GM23248 (cell line): ENCODE measurements at places on chromosomes 7 and 10.

- DNase-seq: no peak
Measured at GRCh38 chr10:85311613-85312337, 983.4 kb downstream of the CCSER2 start.

DNA sequence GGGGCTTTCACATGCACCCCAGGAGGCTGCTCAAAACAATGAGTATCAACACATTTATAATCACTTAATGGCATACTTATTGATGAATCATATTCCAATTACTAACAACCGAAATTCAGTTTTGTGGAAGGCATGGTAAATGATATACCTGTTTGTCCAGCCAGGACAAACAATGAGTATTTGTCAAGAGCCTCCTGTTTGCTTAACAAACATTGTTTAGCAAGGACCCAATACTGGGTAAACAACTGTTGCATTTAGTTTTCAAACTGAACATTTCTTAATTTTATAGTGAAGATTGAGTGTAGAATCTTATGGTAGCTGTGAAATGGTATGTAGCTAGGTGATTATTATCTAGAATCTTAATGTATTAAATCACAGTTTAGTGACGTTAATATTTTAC lies 473.7 kb downstream of the ATRNL1 start:
- no peak for DNase-seq

- DNase-seq: no peak
Measured at GRCh38 chr10:81722399-81722798, 152.6 kb upstream of the NRG3 start.

GRCh38 chr7:116236020-116236630 lies 25.8 kb downstream of the TES start:
- peak; percentile 77 for DNase-seq

DNA sequence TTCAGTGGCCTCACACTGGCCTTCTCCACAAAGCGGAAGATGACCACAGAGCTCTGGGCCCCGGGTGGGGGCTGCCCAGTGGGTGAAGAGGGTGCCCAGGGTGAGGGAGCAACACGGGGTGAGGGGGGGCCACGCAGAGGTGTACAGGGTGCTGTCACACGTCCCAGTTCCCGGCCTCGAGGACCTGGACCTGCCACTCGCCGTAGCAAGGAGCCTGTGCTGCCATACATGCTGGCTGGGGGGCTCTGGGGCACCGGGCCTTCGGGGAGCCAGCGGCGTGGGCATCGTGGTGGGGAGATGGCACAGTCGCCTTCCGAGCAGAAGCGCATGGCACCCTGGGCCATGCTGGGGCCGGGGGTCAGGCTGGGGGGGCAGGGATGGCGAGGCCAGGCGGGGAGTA lies 1.9 kb downstream of the PSD start:
- no peak for DNase-seq

GRCh38 chr10:84008878-84009277 lies 130.4 kb upstream of the GHITM start:
- peak; percentile 27 for DNase-seq

DNA sequence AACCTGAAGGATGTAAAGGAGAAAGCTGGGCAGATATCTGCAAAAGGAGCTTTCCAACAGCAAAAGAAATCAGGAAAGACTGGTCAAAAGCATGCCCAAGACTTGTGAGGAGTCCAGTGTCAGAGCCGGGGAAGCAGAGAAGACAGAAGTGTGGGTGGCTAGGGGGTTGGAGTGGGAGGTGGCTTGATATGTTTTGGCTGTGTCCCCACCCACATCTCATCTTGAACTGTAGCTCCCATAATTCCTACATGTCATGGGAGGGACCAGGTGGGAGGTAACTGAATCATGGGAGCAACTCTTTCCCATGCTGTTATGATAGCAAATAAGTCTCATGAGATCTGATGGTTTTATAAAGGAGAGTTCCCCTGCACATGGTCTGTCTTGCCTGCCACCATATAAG lies 84.9 kb downstream of the INHBA start:
- no peak for DNase-seq

- DNase-seq: no peak
Measured at GRCh38 chr10:2145926-2146478, 408.7 kb upstream of the ADARB2 start.

GRCh38 chr10:61120805-61121204 lies 176.8 kb upstream of the RHOBTB1 start:
- DNase-seq: no peak

DNA sequence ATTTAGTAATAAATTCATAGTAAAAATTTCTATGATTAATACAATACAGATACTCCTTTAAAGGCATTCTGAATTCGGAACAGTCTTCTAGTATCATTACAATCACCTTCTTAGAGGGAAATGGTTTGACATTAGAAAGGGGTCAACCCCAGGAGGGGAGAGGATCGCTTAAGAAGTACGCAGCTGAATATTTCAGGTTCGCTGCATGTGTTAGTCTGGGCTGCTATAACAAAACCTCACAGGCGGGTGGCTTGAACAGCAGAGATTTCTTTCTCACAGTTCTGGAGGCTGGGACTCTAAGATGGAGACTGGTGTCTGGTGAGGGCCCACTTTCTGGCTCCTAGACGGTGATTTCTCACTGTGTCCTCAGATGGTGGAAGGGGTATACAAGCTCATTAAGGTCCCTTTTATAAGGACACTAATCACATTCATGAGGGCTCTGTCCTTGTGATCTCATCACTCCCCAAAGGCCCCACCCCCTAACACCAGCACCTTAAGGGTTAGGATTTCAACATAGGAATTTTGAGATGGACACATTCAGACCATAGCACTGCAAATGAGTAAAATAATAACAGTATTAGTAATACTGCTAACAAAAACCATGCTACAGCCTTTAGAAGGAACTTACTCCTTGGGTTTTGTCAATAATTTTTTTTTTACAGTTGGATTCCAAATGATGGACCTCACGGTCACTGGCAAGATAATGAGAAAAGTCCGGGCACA lies 34.0 kb downstream of the GNA12 start:
- DNase-seq: peak; percentile 55

- DNase-seq: peak; percentile 33
Measured at GRCh38 chr10:106615081-106615480, 549.4 kb downstream of the SORCS1 start.

- no peak for DNase-seq
Measured at GRCh38 chr7:129341212-129341611, 93.0 kb upstream of the STRIP2 start.

DNA sequence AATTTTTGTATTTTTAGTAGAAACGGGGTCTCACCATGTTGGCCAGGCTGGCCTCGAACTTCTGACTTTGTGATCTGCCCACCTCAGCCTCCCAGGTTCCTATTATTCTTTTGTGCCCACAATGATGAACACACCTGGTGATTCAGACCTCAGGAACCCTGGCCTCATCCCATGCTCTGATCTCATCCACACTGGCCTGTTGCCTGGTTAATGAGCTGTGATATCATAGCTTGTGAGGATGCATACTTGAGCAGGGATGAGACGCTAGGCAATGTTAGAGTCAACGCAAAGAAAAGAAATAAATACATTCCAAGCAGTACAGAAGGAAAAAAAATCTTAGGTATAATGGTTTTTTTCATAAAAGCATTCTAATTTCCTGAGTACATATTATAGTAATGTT lies 82.4 kb upstream of the RNF32 start:
- peak; percentile 61 for DNase-seq

GRCh38 chr7:123795917-123796316 lies 47.1 kb upstream of the WASL start:
- DNase-seq: no peak

DNA sequence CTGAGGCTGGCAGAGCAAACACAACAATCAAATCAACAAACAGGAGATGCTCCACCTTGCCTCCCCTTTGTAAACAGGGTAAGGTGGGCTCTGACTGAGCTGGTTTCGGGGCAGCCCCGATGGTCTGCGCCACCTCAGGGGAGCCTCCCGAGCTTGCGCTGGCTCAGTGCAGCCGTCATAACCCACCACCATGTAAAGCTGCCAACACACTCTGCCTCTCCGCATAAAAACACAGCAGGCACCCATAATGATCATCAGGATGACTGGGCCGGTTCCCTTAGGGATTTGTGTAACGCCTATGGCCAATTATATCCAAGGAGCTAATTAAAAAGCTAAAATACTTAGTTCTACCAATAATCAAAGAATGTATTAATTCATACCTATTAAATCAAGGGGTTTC lies 124.5 kb downstream of the PRPF18 start:
- DNase-seq: no peak

- DNase-seq: no peak
Measured at GRCh38 chr10:56547163-56547562, 186.1 kb upstream of the ZWINT start.

- no peak for DNase-seq
Measured at GRCh38 chr7:74029089-74029785, 1.3 kb downstream of the ELN start.

DNA sequence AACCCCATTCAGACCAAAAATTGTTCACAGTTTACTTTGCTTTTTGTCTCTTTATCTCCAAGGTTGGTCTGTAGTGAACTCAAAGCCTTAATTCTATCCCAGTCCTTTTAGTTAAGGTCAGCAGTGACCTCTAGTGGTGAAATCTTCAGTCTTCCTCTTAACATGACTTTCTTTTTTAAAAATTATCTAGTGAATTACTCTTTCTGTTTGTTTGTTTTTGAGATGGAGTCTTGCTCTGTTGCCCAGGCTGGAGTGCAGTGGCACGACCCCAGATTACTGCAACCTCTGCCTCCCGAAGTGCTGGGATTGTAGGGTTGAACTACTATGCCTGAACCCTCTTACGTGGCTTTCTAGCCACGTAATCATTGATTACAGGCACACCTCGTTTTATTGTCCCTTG lies 25.0 kb downstream of the ZNF487 start:
- peak; percentile 87 for DNase-seq

DNA sequence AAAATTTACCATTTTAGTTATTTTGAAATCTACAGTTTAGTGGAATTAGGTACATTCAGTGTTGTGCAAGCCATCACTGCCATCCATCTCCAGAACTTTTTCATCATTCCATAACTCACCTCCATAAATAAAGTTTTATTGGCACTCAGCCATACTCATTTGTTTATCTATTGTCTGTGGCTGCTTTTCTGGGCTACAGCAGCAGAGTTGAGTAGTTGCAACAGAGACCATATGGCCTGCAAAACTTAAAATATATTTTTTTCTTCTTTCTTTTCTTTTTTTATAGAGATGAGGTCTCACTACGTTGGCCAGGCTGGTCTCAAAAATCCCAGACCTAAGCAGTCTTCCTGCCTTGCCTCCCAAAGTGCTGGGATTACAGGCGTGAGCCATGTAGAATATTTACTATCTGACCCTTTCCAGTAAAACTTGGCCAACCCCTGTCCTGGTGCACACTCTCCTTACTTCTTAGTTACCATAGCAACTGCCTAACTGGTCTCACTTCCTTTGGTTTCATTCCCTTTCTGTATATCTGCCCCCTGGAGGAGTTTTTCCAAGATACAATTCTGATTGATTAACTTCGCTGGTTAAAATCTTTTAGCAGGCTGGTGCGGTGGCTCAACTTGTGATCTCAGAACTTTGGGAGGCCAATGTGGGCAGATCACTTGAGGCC lies 133.2 kb downstream of the CUX1 start:
- peak; percentile 63 for DNase-seq

GRCh38 chr10:78528749-78529204 lies 495.1 kb downstream of the RPS24 start:
- no peak for DNase-seq

GRCh38 chr7:96599288-96599936 lies 110.2 kb downstream of the SEM1 start:
- DNase-seq: no peak

DNA sequence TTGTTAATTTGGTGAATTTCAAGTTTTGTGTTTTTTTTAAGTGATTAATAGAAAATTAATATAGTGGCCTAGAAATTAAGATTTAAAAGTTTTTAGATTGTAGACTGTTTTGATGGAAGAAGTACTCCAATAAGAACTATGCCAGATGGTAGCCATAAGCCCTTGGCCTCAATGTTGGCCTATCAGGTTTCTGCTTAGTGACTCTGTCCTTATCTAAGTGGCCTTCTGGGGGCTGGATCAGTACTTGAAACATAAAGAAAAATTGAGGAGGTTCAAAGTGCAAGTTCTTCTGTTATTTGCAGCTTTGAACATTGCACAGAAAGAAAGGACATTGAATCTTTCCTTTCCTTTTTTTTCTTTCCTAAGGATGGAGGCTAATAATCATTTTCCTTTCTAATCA lies 9.9 kb downstream of the CCDC126 start:
- no peak for DNase-seq

- no peak for DNase-seq
Measured at GRCh38 chr10:78768876-78769275, 299.9 kb upstream of the ZMIZ1 start.

DNA sequence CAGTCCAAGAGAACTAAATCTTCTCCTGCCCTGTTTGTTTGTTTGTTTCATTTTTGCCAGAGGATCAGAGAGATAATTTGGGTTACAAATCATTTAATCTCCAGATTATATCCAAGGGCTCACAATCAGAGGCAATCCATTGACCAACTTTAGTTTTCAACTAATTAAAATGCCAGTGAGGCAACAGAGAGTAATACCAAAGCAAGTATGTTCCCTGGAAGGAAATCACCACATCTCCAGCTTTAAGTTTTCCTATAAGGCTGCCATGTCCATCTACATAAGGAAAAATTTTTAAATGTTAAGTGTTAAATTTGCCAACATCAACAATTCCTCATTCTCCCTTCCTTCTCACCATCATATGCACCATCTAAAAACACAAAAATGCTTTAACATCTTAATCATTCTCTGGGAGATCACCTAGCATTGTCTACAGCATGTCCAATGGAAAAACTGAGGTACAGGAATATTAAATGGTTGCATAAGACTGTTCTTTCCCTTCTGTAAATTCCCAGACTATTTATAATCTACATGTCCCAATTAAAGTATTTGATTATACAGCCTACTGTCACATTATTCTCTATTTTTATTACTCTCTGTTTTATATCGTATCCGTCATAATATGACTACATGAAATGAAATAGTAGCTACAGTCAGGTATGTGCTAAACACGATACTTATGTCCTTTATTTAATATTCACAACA lies 14.1 kb downstream of the USP54 start:
- peak; percentile 7 for DNase-seq

DNA sequence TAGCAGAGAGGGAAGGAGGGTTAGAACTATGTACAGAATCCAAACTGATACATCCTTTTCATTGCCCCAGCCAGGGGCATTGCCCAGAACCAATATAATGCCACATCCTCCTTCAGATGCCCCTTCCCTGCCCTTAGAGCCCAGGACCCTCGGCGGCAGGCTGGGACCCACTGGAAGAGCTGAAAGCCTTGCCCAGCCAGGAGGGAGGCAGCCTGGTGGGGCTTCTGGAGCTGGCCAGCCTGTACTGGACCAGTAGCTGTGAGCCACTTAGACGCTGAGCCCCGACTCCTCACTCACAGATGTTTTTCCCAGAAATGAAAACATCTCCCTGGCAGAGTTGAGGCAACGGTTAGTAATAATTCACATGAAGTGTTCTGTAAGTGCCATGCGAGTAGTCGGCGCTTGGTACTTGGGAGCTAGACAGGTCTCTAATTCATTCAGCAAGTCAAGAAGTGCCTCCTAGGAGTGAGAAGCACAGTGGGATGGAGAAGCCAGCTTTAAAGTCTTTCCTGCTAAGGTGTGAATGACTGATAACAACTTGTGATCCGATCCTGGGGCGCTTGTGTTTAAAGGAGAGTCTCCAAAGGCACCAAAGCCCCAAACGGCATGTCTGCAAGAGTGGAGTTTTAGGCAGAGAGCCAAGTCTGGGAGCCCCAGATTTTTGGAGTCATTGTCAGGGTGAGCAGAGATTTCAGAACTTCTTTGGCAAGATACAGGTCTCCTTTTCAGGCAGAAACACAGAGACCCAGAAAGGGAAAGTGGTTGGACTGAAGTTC lies 9.8 kb downstream of the VSIR start:
- peak; percentile 73 for DNase-seq
